ENCODE measurements at places on chromosomes 1 and 21.

DNA sequence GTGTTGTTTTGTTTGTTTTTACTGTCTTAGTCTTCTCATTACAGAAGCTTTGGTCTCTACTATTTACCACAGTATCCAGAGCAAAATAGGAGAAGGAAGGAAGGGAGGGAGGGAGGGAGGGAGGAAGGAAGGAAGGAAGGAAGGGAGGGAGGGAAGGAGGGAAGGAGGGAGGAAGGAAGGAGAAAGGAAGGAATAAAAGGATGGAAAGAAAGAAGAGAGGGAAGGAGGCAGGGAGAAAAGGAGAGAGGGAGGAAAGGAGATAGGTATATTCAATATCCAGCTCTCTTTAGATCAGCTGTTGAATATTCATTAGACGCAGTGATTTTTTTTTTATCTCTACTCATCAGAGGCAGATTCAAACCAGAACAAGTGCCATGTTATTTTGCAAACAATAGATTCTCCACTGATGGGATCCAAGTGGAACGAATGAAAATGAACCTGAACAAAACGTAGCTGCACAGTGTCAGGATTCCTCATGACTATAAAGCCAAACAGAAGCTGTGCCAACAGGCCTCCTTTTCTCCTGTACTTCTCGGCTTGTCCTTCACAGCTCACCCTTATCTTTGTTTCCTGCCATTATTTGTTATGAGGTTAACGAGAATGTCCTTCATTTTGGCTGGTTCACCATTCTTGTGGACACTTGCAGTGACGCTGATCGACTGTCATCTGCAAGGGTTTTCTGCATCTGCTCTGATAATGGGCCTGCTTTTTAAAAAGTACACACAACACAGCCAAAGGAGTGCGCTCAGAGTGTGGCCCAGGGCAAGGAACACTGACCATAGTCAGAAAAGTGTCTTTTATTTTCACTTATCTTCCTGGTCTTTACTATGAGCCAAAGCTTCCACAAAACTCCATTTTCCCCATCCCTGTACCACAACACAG, 7.8 kb upstream of the NTPCR start:
- no peak for DNase-seq

- DNase-seq = no peak
Observed at GRCh38 chr1:239061770-239062169, 324.6 kb upstream of the CHRM3 start.

DNA sequence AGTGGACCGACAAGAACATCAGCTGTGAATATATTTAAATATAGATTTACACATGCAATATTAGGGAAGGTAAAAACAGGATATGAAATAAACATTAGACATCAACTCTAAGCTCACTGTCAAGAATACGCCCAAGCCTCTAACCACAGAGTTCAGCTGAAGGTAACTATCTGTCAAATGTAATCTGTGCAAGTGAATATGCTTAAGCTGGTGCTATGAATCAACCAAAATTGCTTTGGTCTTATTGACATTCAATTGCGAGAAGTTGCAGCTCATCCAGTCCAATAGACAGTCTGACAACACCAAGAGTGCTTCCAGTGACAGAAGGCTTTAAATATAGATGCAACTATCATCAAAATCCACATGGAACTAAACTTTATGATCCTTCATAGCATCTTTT, 32.3 kb downstream of the USH2A start:
- no peak for DNase-seq

DNA sequence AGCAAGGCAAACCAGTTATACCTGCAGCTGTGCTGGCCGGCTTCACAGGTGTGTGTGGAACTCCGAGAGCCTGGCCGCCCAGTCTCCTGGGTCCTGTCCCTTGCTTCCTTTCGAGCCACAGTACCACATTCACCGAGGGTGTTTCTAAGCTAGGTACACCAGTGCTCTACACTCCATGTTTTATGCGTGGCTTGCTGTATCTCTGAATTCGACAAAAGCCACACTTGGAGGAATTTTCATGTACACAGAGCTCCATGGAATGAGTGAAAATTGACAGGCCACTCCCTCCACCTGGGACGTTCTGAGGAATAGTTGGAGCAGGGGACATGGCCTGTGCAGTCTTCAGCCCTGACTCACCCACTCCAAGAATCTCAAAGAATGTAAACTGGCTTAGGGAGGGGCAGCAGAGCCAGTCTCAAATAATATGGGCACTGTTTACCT, 14.0 kb downstream of the ETS2 start:
- no peak for DNase-seq

All from NCI-H2107 (cell line).